ENCODE measurements at places on chromosomes 12 and 14.
A peak's percentile ranks its signal among the peaks of the same experiment; 100 is the strongest.

GRCh38 chr12:19093218-19093617 is 36.3 kb upstream of the PLEKHA5 start:
- DNase-seq: no peak

DNA sequence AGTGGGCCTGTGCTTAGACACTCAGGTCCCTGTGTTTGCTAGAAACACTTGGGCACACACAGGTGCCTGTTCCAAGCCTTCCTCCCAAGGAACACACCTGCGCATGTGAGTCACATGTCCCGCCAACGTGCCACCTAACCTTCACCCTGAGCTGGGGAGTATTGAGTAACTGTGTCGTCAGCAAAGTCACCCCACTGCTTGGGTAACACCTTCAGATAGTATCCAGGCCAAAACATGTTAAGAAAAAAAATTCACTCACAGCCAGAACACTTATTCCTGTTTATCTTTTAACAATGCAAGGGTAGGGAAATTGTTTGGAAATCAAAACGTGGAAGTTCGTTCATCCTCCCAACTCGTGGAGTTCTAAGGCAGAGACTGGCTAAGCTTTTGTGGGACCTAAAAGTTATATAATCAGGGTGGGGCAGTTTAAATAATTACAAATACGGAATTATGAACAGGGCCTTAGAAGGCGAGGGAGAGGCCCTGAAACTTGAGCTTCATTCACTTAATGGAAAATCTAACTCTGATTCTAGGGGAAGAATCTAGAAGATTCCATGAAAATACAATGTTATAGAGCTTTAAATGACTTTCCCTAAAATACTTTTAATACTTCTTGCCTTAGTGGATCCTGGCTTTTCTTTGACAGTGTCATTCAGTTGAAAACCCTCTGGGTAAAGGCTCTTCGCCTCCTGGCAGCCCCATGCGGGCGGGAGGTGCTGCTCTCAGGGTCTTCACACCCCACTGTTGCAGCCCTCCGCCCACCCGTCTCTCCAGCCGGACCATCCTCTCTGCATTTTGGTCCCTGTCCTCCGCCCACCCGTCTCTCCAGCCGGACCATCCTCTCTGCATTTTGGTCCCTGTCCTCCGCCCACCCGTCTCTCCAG is 30.3 kb upstream of the ADIPOR2 start:
- DNase-seq: peak; percentile 23

DNA sequence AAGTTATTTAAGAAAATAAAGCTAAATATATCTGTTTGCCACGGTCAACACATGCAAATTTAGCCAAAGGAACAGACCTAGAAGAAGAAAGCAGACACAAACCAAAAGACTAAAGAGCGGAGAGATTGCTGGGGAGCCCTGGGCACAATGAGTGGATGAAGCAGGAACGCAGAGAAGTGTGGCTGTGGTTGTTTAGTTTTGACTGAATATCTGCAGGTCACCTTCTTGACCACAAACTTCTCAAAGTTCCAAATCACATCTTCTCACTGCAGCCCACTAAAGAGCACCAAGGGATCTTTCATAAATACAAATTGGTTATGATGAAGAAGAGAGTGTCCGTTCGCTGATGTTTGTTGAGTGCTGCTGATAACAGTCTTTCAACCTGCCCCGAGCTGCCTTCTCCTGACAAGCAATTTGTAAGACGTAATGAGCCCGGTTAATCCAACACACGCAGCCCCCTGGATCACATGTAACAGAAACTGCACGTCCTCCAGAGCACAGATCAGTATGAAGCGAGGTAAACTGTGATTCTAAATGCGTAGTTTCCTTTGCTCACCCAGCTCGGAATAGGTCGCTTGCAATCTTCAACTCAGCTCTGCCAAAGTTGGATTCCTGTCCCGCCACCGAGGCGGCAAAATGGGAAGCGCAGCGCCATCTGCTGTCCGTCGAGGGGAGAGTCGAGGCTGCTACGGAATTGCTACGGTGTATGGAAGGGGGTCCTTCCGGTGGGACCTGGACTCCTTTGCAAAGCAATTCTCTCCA is 120.8 kb downstream of the GXYLT1 start:
- peak; percentile 59 for DNase-seq

- no peak for DNase-seq
Observed at GRCh38 chr14:36518586-36519430, 1.2 kb downstream of the NKX2-1 start.

DNA sequence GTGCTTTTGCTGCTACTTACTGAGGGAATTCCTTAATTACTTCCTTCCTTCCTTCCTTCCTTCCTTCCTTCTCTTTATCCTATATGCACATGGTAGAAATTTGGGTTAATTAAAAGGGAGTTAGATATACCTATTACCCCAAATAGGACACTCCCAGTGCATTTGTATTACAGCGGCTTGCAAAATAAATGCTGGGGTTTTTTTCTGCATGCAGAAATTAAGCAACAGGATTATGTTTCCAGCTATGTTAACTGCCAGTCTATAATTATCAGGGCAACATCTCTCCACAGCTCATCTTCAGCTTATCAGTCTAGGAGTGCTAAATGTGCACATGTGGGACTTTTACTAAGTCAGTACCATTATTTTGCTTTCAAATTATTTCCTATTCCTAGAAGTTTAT is 132.9 kb upstream of the SLC35F4 start:
- no peak for DNase-seq
